ENCODE measurements at places on chromosomes 11 and 22.

DNA sequence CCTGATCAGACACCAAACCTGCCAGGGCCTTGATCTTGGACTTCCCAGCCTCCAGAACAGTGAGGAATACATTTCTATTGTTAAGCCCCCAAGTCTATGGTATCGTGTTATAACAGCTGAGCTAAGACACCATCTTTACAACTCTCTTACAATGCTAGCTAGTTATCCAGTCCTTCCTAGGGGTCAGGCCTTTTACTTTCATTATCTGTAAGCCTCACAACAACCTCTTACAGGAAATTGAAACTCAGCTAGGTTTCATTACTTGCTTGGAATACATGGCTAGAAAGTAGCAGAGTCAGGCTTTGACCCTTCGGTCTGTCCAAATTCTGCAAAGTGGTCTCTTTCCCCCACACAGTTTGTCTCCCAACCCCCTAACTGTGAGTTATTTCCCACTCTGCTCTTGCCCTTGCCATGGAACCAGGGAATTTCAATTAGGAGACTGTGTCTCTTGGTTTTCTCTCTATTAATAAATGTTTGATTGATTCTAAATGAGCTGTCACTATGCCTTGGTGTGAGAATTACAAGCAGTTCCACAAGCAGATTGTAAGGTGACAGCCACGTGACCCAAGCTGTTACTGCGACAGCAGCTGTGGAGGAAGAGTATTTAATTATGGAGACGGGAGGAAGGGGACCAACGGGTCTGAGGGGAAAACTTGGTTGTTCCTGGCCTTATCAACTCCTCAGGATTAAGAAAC lies 38.4 kb upstream of the CLMP start:
- DNase-seq: no peak

DNA sequence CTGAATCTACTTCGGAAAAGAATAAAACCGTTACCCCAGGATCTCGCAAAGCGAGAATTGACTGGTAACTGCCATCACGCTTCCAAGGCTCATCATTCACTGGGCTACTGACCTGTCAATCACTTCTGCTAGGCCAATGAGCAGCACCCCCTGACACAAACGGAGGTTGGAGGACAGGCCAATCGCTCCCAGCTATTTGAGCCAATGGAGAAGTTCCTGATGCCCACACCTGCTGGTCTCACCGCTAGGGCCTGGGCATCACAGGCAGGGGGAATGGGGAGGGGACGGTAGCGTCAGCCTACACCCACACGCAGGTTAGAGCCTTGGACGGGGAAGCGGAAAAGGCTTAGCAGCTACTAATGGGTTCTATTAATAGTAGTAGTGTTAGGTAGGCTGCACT lies 56.7 kb upstream of the CHST1 start:
- DNase-seq: no peak

DNA sequence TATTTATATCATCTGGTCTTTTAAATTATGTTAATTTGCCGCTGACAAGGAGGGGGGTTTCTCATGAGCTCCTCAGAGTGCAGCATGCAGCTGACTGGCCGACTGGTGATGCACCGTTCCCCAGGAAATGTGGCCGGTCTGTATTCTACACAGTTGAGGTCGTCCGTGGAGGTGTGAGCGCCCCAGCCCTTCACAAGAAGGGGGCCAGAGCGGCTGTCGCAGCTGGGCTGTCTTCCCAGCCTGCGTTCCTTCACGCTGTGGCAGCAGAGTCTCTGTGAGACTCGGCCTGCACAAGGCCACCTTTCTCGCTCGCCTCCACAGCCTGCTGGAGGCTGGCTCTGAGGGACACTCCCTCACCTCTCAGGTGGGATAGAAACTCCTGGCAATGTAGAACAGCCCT lies 43.2 kb downstream of the AP2A2 start:
- DNase-seq: no peak

DNA sequence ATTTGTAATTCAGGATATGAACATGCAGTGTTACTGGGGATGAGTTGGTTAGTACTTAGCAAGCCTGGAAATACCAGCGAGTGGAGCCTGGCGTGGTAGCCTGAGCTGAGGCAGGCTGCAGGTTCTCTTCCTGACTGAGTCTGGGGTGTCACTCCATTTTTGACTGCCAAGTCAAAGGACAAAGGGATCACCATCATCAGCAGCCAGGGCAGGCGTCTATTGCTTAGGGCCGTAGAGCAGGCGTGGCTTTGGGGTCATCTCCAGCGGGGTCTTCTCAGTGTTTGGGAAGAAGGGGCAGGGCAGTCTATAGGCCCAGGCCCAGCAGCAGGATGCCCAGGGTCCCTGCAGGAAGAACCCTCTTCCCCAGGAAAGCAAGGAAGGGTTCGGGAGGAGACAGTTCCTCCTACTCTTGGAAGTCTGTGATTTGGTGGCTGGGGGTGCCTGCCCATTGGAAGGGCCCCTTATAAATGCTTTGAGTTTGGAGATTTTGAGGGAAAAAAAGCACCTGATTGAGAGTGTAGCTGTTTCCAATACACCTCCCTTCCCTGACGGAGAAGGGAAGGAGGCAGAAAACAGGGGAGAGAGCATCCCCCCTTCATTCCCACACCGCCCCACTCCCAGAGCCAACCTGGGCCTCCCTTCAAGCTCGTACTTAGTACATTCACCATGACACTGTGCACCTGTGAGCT lies 51.5 kb upstream of the SPATA19 start:
- no peak for DNase-seq

DNA sequence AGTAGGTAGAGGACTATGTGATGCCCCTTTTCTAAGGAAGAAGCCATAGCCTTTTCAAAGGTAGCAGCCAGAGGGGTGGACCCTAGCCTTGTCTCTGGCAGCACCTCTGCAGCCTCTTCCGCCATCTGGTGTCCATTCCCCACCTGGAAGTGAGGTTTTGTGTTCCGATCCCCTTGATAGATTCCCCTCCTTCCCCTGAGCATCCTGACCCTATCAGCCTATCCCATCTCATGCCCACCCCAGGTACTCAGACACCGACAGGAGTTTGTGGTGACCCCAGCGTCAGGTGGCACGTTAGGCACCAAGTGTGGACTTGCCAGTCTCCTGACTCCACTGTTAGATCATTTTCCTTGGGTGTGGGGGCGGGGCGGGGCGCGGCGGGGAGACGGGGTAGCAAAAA lies 398 bp upstream of the FAM89B start:
- no peak for DNase-seq

GRCh38 chr11:6094186-6094585 lies 13.3 kb upstream of the OR56B4 start:
- DNase-seq: no peak

DNA sequence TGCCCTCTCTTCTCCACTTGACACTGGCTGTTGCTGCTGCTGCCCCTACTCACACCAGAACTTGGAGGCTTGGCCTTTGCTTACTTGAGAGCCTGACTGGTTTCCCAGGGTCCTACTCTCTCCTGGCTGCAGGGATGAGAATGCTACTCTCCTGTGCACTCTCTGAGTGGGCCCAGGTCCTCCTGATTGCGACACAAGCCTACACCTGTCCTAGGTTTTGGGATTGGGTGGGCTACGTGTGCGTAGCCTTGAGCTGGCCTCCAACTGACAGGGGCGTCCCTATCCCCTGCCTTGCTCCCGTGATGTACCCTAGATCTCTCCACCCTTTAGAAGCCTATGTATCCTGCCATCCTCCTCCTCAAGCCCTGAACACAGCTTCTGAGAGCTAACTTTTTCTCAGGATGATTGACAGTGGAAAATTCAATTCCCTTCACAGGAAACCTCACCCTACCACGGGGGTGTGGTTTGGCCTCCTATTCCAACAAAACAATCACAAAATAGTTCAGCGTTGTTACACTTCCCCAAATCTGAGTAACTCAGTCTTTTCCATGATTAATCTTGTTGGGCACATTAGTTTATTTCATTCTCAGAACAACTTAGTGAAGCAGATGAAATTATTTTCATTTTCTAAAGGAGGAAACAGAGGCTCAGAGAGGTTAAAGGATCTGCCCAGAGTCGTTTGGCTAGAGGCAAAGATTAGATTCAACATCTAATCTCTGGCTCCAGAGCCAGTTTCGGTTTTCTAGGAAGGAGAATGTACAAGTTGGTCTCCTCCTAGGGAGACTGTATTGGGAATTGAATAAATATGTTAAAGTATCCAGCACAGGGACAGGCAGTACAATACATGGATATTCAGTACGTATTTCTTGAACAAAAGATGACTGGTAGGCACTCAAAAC lies 17.6 kb upstream of the AMOTL1 start:
- no peak for DNase-seq

- DNase-seq: no peak
Measured at GRCh38 chr11:45258982-45259530, 27.1 kb downstream of the SYT13 start.

- DNase-seq: no peak
Measured at GRCh38 chr22:33400061-33400840, 342.1 kb upstream of the SYN3 start.

- DNase-seq: no peak
Measured at GRCh38 chr11:130728185-130729180, 187.8 kb downstream of the SNX19 start.

DNA sequence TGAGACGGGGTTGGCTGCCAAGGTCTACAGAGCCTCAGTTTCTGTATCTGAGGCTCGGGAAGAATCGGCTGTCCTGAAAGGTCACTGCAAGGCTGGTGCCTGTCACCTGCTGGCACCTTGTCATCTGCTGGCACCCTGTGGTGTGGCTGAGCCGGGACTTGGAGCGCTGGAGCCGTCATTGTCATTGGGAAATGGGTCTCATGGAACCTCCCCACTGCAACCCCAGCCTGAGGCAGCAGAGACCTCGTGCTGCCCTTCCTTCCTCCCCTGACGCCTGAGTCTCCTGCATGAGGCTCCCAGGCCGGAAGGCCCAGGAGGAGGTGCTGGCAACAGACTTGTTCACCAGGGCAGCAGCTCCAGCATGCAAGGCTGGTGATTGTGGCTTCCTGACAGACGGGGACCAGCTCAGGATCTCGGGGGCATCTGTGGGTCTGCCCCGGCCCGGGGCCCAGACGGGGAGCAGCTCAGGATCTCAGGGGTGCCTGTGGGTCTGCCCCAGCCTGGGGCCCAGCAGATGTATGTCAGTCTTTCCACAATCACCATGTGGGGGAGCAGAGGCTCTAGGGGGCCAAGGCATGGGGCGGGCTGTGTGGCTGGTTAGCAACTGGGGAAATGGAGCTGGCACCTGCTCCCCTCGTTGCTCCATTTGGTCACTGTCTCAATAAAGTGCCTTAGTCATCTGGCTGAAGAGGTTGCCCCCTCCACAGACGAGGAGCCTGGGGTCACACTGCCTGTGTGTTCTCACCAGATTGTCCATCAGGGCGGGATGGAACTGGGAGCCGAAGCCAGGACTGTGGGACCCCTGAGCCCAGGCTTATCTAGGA lies 668.7 kb downstream of the BRD1 start:
- DNase-seq: no peak

DNA sequence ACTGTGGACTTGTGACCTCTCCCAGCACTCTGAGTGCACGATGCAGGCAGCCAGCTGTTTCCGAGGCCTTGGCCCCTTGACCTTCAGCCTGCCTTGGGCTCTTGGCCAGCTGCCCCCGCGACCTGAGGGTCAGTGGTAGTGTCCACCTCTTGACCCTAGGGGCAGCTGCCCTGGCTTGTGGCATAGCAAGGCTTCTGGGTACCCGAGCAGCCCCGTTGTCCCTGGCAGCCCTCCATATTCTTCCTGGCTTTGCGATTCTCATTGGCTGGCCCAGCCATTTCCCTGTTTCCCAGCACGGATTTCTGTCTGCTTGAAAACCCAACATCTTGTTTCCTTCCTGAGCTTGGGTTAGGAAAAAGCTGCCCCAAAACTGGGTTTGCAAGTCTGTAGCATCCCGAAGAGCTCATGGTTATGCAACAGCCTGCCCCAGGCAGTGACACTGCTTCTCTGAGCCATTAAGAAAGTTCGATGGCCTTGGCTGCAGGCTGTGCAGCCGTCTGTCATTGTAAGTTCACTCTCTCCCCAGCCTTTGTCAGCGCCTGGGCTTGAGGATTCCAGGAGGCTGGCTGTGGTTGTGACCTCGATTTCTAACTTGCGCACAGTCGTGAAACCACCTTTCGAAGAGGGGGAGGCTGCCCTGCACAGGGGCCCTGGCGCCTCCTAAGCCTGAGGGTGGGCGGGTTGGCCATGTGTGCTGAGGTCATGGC lies 48.8 kb downstream of the FBLN1 start:
- DNase-seq: no peak

GRCh38 chr11:75031224-75031753 lies 42.6 kb downstream of the NEU3 start:
- peak; percentile 79 for DNase-seq
